Inflammatory macrophage treated with lipopolysaccharide for 1 hour (primary cell): ENCODE measurements at places on chromosomes 2 and 18.

- no peak for DNase-seq
Observed at GRCh38 chr2:43171789-43172188, 54.6 kb downstream of the ZFP36L2 start.

- DNase-seq: no peak
Observed at GRCh38 chr2:169569948-169570347, 3.7 kb downstream of the FASTKD1 start.

DNA sequence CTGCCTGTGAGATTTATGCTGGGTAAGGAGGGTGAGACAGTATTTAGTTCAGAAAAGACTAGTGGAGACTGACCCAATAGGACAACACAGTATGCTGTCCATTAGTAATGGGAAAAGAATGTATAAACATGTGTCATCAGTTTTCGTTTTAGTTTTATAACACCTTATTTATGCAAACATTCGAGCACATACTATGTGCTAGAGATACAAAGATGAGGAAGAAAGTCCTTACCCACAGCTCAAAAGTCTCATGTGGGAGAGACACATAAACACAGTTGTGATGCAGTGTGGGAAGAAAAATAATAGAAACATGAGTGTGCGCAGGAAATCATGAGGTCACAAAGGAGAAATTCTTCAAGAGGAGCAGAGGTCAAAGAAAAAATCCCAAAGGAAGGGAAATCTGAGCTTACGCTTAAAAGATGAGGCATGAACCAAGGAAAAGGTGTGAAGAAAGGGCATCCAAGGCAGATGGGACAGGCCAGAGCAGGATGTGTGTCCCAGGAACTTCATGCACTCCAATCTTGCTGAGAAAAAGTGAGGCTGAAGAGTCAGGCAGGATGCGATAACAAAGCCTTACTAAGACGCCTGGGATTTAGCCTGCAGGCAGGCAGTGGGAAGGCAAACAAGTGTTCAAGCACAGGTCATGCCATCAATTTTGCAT lies 8.1 kb downstream of the METTL21A start:
- DNase-seq: no peak

DNA sequence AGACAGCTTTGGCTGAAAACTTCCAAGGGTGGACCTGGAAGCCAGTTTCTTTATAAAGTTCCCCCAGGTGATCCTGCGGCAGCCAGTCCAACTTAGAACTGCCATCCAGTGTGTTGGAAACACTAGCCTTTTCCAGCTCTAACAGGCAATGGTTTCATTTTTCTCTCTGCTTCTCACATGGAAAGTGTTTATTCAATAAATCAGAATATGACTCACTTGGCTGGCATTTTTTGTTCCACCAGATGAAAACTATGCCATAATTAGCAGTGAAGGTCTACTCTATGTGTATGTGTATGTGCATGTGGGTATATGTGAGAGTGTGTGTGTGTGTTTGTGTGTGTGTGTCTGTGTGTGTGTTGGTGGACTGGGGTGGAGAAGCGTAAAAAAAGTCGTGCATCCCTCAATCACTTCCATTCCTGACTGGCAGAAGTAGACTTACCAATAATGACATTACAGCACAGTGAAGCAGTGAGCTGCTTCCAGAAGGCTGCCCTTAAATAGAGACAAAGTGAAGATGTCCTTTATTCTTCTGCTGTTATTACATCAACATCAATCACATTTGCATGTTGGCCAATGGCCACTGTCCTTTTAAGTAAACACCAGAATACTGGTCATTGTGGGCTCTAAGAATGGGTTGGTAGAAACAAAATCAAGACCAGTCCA lies 90.9 kb upstream of the SETBP1 start:
- no peak for DNase-seq

GRCh38 chr18:74834424-74835309 lies 237.0 kb downstream of the ZNF407 start:
- no peak for DNase-seq

DNA sequence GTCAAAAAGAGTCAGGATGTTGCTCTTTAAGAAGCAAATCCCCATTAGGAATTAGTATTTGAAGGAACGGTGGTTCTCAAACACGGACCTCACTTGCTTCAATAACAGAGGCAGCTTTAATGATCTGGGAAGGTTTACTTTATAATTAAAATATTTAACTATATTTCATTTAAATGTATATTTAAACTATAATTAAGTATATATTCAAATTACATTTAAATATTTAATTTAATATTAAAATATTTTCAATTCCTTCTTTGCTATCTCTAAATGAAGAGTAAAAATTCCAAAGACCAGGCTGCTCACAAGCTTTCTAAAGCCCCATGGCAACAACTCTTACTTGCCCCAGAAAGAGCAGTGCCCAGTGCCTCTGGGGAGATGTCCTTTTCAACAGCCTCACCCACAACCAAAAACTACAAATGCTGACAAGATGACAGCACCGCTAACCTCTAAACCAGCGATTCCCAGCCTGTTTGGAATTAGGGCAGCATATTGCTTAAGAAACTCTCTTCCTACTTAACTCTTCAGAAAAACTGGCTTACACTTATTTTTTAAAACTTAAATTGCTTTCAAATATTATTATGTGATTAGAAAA lies 62.9 kb upstream of the POU3F3 start:
- no peak for DNase-seq

DNA sequence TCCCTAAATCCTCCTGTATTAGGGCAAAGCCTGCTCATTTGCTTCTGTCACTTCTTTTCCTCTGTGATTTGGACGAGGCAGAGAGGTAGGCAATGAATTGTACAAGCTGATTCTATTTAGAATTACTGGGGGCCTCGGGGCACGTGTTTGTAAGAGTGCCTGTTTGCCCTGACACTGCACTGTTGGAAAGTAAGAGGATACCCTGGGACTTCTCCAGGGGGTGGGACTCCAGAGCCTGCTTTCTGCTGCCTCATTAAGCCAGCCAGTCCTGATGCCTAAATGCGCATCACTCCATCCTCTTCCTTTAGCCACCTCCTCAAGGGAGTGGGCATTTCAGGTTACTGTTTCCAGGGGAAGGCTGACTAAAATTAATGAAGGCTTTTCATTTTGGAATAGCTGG lies 134.3 kb downstream of the TDRD15 start:
- DNase-seq: no peak

DNA sequence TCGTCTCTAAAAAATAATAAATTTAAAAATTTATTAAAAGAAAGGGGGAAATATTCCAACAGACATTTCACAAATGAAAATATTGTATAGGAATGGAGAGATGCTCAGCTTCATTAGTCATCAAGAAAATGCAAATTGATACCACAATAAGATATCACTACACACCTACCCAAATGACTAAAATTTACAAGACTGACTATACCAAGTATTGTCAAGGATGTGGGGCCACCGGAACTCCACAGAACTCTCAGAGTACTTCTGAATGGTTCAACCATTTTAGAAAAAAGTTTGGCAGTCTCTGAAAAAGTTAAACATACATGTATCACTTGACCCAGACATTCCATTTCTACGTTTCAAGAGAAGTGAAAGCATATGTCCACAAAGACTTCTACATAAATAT lies 163.4 kb downstream of the EHBP1 start:
- DNase-seq: no peak

- DNase-seq: no peak
Observed at GRCh38 chr18:51279367-51279984, 82.0 kb upstream of the MEX3C start.

DNA sequence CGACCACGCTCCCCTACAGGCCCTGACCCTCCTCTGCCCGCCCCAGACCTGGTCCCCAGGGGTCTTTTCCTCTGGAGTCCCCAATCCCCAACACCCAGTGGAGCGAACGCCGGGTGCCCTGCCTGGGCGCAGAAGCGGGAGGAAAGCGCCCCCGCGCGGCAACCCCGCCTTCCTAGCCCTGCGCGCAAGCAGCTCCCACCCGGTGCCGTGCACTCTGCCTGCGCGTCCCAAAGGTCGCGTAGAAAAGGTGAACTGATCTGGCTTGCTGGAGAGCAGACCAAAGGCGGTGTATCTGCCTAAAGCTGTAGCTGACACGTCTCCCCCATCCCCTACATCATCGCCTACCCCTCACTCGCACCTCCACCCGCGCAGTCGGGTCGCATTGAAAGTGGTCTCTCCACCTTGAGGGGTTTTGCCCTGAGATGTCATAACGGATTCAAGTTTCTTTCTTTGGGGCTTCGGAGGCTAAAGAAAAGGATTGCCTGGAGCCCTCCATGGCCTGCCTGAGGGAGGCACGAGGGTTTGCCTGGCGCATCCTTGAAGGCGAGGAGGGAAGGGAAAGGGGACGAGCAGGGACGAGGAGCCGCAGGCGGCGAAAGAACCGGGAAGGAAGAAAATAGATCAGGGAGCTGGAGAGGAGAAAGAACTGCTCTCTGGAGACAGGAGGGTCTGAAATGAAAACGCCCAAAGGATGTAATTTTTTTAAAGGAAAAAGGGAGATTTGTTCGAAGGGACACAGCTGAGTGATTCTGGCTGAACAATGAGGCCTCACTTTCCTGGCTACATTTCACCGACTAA lies 5.8 kb downstream of the GAD1 start:
- no peak for DNase-seq

- no peak for DNase-seq
Observed at GRCh38 chr18:48394176-48394575, 15.0 kb downstream of the ZBTB7C start.

GRCh38 chr2:219648176-219648575 lies 20.7 kb downstream of the SLC4A3 start:
- no peak for DNase-seq

- DNase-seq: no peak
Observed at GRCh38 chr18:56086786-56087185, 498.8 kb upstream of the TCF4 start.

GRCh38 chr18:63421514-63421913 lies 762 bp downstream of the VPS4B start:
- DNase-seq: peak; percentile 27

GRCh38 chr2:23562143-23562542 lies 177.2 kb downstream of the KLHL29 start:
- DNase-seq: no peak

DNA sequence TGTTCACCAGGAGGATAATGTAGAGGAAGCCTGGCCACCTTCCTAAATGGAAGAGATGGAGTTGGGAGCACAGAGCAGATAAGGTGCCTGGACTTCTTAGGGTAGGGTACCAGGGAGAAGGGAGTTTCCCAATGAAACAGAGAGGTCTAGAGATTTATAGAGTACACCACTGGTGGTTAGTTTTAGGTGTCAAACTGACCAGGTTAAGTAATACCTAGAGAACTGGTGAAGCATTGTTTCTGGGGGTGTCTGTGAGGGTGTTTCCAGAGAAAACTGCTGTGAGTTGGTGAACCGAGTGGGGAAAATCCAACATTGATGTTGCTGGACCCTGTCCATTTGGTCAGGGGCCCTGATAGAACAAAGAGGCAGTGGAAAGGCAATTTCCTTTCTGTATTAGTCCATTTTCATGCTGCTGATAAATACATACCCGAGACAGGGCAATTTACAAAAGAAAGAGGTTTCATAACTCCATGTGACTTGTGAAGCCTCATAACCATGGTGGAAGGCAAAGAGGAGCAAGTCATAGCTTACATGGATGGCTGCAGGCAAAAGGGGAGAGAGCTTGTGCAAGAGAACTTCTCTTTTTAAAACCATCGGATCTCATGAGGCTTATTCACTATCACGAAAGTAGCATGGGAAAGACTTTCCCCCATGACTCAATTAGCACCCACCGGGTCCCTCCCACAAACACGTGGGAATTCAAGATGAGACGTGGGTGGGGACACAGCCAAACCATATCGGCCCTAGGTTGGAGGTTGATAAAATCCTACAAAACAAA lies 260.8 kb downstream of the CBLN2 start:
- DNase-seq: no peak

GRCh38 chr18:51039138-51040112 lies 9.4 kb downstream of the SMAD4 start:
- DNase-seq: peak; percentile 60

- DNase-seq: no peak
Observed at GRCh38 chr2:238855299-238855698, 7.4 kb downstream of the TWIST2 start.

GRCh38 chr2:217614096-217614495 lies 388.7 kb downstream of the TNS1 start:
- DNase-seq: no peak

GRCh38 chr18:43590182-43590903 lies 313.1 kb upstream of the SYT4 start:
- DNase-seq: no peak

- DNase-seq: no peak
Observed at GRCh38 chr18:35688757-35689156, 107.2 kb downstream of the GALNT1 start.

DNA sequence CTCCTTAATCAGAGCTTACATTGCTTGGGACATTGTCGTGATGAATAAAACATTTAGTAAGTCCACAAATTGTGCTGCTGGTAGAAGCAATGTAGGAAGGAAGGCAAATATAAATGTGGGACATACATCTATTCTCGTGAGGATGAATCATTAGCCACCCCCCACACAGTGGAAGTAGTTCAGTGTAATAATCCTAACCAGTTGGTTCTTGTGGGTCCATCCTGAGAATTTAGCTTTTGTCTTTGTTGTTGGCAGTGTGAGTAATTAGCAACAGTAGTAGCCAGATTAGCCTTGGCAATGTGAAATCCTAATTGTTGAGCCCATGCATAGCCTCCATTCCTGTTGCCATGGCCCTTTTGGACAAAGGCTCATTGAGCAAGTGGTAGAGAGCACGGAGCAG lies 532.1 kb downstream of the FBXO15 start:
- DNase-seq: no peak

DNA sequence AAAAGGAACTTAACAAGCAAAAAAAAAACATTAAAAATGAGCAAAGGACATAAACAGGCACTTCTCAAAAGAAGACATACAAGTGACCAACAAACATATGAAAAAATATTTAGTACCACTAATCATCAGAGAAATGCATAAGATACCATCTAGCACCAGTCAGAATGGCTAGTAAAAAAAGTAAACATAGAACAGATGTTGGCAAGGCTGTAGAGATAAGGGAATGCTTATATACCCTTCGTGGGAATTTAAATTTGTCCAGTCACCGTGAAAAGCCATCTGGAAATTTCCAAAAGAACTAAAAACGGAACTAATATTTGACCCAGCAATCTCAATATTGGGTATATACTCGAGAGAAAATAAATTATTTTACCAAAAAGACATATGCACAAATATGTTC lies 1751.3 kb upstream of the LRRTM1 start:
- no peak for DNase-seq

DNA sequence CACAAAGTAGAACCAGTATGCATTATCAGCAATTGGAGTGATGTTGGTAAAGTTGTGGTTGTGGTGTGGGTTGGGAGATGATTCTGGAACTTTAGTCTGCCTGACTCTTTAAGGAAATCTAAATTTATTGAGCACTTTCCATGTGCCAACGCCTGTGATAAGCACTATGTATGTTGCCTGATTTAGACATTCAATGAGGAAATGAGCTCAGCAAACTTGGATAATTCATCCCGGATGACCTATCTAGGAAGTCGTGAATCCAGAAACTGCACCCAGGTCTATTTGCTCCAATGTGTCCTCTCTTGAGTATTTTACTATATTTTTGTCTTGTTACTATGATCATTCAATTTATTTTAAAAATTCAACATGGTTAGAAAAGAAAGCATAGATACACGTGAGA lies 400.8 kb upstream of the MMADHC start:
- no peak for DNase-seq

DNA sequence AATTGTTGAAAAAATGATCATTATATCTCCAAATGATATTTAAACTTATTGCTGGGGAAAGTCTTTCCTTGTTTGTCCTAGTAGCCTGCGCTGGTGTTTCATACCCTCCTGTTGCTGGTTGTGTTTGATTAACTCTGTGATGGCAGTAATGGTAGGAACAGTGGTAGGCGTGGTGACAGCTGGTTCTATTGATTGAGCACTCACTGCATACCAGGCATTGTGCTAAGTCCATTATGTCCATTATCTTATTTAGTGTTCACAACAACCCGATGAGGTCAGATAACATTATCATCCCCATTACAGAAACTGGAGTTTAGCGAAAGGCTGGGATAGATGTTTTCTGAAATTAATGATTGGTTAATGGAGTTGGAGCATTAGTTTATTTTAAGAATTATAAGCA lies 77.8 kb upstream of the STON1 start:
- no peak for DNase-seq
